ENCODE measurements at places on chromosomes 7 and 10.

DNA sequence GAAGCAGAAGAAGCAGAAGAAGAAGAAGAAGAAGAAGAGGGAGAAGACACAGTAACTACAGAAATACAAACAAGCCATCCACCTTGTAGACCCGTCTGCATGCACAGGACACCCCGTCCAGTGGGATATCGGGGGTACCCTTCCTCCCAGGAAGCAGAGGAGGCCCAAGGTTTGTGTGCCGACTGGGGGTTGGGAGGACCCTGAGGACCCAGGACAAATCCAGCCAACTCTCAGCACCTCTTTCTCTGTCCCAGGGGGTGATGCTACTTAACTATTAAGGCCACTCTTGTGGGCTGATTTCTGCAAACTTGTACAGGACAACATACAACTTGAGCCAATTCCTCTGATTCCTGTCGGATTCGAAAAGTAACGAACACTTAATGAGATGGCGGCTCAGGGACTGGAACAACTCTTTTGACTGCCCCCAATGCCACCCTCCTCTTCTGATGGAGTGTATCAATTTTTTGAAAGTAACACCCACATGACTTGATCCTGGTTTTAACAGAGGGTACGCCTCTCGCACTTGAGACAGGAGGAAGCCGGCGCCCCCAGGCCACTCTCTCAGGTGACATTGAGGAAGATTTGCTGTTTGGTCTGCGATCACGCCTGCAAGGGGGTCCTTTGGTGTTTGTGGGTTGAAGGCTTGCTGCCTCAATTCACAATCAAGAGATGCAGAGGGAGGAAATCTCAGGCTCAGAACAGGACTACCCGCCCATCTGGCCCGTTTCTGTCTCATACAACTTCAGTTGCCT lies 192.6 kb downstream of the TNS3 start:
- no peak for DNase-seq

DNA sequence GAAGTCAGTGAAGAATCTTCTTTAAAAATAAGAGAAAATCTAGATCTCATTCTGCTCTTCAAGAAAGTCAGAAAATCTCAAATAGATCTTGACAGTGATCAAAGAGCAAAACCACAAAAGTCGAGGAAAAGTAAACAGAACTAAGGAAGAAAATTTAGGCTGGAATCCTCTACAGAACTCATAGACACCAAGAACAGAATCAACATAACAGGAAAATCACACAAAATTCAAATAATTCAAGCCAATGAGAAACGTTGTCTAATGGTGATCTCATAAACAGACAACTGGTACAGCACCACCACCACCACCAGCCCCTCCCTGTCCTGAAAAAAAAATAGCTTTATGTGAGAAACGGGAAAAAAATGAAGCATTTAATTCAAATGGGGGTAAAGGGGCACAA lies 6.9 kb downstream of the ITGB1 start:
- DNase-seq, result no peak

GRCh38 chr7:139054101-139054500 lies 18.3 kb upstream of the ZC3HAV1L start:
- DNase-seq, result no peak

- no peak for DNase-seq
Observed at GRCh38 chr7:25652366-25652765, 424.1 kb upstream of the NPVF start.

- DNase-seq, result no peak
Observed at GRCh38 chr10:33178026-33178755, 156.3 kb downstream of the NRP1 start.

DNA sequence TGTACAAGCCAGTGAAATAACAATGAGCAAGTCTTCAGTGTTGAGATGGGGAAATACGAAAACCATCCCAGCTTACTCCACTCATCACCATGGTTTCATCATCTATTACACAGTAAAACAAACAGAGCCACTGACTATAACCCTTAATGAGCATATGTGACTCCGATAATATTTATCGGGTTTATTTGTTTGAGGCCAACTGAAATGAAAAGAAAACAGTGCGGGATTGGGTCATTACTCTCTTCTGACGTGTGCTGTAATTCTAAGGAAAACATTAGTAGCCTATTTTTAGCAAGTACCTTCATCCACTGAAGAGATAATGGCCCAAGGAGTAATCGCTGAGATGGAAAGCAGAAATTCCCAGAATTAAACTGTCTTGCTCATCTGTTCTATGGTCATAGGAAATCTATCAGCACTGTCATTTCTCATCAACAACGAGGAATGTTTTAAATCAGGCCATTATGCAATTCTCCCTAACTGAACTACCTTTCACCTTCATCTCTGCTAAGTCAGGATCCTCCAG lies 716.5 kb downstream of the INHBA start:
- DNase-seq, result no peak

- DNase-seq, result no peak
Observed at GRCh38 chr7:85054306-85054705, 132.6 kb downstream of the SEMA3D start.

DNA sequence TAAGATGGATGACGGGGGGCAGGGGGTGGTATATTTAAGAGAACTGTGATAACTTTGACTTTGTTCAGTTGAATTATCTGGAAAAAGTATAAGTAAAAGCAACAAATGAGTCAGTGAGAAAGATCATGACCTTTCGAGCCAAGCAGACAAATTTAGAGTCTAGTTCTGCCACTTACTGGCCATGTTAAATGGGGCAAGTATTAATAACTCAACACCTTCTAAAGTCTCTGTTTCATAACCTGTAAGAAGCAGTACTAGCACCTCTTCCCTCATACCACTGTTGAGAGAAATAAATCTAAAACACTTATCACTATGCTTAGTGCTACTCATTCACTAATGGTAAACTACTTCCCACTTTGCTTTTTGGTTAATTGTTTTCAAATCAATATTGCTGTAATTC lies 604.4 kb upstream of the LRRN3 start:
- DNase-seq, result no peak

DNA sequence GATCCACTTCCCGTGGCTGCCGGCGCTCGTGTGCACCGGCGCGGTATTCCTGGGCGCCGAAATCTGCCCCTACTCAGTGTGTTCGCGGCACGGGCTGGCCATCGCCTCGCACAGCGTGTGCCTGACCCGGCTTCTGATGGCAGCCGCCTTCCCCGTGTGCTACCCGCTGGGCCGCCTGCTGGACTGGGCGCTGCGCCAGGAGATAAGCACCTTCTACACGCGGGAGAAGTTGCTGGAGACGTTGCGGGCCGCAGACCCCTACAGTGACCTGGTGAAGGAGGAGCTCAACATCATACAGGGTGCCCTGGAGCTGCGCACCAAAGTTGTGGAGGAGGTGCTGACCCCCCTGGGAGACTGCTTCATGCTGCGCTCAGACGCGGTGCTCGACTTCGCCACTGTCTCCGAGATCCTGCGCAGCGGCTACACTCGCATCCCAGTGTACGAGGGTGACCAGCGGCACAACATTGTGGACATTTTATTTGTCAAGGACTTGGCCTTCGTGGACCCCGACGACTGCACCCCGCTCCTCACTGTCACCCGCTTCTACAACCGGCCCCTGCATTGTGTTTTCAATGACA lies 1.3 kb downstream of the CNNM1 start:
- DNase-seq, result no peak

DNA sequence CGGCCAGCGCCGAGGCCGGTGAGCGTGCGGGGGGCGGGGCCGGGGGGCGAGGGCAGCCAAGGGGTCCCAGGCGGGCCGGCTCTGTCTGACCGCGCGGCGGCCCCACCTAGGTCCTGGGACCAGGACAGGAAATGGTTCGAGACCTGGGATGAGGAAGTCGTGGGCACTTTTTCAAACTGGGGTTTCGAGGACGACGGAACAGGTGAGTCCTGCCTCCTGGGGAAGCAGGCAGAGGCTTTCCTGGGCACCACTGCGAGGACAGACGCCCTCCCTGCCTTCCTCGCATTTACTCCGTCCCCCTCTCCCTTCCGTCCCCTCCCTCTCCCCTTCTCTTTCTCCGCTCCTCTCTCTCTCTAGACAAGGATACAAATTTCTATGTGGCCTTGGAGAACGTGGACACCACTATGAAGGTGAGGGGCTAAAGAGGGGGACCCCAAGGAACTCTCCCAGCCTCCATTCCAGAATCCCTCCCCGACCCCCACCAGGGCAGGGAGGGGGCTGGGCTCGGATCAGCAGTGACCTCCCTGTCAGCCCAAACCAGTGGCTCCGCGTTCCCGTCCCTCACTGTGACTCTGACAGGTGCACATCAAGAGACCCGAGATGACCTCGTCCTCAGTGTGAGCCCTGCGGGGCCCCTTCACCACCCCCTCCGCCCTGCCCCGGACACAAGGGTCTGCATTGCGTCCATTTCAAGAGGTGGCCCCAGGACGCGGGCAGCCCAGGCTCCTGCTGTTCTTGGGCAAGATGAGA lies 2.6 kb upstream of the MUC12 start:
- no peak for DNase-seq

GRCh38 chr10:66642217-66642616 lies 283.6 kb upstream of the LRRTM3 start:
- DNase-seq, result no peak

DNA sequence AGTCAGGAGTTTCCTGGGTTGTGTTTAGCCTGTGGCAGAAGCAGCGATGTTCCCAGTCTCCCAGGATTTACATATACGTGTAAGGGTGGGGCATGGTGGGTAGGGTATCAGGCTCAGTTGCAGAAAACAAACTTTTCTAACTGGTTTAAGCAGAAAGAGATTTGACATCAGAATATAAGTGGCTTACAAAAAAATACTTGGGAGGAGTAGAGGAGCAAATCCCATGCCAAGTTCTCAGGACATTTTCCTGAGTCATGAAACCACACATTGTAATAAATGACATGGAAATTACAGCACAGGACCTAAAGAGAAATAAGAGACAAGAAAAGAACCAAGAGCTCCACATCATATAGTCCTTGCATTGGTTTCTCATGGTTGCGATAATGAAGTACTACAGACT lies 26.2 kb upstream of the FRMD4A start:
- no peak for DNase-seq

- no peak for DNase-seq
Observed at GRCh38 chr7:112897839-112898431, 107.7 kb upstream of the TMEM168 start.

DNA sequence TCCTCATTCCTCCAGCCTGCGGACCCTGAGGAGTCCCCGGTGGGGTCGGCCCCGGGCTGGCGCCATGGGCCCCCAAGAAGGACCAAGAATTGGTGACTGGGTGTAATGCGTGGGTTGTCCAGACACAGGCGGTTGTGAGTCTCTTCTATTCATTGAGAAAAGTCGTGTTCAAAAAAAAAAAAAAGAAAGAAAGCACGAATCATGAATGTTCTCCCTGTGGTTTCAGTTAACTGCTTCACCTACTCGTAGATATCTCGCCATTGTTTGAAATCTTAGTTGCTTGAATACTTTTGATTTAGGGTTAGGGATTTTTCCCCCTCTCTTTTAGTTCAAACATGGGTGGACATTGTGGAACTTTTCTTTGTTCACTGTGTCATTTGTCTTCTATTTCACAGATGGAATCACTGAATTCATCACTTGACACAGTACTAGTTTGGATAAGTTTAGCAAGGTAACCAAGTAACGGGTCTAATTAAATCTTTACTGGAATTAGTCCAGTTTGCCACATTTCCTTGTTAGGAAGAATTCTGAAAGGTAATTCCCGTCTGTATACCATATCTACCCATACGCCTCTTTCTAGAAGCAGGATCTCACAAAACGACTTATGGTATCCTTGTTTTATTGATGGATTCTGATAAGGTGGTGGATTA lies 775 bp downstream of the STARD3NL start:
- no peak for DNase-seq

- no peak for DNase-seq
Observed at GRCh38 chr7:100897772-100898454, 2.2 kb upstream of the ACHE start.

DNA sequence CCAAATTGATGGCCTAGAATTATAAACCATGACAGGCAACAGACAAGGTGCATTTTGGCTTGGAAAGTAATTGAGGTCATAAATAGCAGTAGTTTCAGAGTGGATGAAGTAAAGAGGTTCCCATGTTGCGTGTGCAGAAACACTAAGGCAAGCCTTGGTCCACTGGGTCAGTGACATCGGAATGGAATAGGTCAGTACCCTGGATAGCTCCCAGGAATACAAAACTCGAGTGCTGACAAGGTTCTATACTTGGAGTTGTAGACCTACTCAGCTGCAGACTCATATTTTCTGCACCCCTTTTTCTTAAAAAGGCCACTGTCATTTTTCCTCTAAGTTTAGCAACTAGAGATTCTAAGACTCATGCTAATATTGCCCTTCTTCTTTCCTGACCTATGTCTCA lies 132.8 kb downstream of the DYNC1I1 start:
- DNase-seq, result no peak

- DNase-seq, result peak; percentile 43
Observed at GRCh38 chr10:49282306-49282705, 16.7 kb upstream of the C10orf71 start.

DNA sequence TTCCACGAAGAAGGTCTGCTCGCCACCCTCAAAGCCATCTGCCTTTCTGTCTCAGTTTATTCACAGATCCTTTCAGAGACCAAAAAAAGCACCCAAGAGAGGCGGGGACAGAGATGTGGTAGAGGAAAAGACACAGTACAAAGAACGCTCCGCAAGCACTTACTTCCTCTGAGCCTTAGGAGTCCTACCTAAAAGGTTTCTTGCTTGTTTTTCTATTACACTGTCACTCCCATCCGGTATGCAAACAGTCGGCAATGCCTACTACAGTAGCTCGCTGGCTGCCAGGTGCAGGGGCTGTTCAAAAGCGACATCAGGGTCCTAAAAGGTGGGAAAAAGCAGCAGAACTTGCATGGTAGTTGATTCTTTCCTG lies 816 bp downstream of the TECPR1 start:
- no peak for DNase-seq

- DNase-seq, result peak; percentile 20
Observed at GRCh38 chr7:129947701-129948100, 5.1 kb downstream of the UBE2H start.

- no peak for DNase-seq
Observed at GRCh38 chr7:8249121-8249520, 12.8 kb downstream of the ICA1 start.

- DNase-seq, result no peak
Observed at GRCh38 chr7:18590241-18590640, 94.7 kb downstream of the HDAC9 start.

DNA sequence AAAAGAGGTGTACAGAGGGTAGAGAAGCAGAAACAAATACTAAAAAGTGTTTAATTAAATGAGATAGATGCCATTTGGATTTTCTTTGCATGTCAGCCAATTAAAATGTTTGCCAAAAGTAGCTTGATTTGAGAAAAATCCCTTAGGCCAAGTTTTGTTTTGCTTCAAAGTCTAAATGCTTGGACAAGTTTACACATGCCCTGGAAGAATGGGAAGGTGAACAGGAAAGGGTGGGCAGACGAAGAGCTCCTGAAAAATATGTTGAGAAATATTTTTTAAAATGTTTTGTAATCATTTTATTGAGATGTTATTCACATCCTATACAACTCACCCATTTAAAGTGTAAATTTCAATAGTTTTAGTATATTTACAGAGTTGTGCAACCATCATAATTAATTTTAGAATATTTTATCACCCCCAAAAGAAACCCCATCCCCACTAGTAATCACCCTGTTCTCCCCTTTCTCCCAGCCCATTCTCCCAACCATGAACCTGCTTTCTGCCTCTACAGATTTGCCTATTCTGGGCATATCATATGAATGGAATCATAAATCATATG lies 98.5 kb upstream of the ANK3 start:
- DNase-seq, result no peak
